ENCODE measurements at places on chromosomes 2 and 18. TPM values are rescaled to one million over a fixed set of nuclear protein-coding genes. Genes with fewer than 3 reads are reported as not detected.

DNA sequence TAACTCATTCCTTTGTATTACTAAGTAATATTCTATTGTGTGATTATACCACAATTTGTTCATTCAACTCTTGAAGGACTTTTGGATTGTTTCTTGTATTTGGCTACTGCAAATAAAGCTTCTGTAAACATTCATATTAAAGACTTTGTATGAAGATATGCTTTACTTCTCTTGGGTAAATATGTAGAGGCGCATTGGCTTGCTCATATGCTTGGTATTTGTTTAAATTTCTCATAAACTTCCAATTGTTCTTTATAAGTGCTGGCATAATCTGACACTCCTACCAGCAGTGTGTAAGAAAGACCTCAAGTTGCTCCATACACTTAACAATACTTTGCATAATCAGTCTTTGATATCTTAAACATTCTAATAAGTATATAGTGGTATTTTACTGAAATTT, 792.8 kb upstream of the LRRTM1 start:
- no peak for ATAC-seq

GRCh38 chr2:99255491-99256318, at the start of gene LYG2:
LYG2 (minus strand) TSS chr2:99255666; CDS start chr2:99254260, 1,406 bp downstream.
- ATAC-seq: no peak

DNA sequence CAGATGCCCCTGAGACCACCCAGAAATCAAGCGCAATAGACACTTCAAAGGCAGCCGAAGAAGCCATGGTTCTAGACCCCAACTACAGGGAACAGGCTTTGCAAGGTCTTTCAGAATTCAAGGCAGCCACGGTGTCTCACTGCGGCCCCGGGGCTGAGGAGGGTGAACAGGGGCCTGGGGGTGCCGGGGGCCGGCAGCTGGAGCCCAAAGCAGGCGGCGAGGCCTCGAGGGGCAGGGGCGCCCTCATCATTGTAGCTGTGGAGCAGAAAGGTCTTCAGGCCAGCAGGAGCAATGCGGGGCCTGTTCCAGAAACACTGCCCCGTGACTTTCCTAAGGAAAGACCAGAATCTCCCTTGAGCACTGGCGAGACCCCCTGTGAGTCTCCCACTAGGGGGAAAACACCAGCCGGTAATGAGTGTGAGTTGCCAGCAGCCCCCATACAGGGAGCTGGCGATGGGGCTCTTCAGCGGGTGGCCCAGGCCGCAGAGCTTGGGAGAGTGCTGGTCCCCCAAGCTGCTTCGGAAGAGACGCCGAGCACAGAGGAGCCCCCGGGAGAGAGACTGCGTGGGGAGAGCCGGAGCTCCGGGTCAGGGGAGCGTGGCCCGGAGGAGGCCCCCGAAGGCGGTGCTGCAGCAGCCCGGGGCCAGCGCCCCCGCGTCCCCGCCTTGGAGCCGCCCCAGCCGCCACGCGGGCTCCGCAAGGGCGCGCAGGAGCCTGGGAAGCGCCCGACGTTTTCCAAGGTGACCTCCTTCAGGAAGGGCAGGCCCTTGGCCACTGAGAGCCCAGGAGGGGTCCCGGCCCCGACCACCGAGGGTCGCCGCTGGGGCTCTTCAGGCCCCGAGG, 79.1 kb downstream of the ARHGEF4 start:
- no peak for ATAC-seq

DNA sequence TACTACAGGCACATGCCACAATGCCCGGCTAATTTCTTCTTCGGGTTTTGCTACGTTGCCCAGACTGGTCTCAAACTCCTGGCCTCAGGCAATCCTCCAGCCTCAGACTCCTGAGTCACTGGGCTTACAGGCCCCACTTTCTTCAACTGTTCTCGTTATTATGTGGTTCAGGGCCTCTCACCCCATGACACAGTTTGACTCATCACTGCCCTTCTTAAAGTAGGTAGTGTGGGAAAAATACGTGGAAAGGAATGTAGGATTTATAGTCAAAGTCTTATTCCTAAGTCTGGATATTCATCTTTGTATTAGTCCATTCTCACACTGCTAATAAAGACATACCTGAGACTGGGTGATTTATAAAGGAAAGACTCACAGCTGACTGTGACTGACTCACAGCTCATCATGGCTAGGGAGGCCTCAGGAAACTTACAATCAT, 19.4 kb downstream of the CENPA start:
- ATAC-seq: peak; percentile 87

DNA sequence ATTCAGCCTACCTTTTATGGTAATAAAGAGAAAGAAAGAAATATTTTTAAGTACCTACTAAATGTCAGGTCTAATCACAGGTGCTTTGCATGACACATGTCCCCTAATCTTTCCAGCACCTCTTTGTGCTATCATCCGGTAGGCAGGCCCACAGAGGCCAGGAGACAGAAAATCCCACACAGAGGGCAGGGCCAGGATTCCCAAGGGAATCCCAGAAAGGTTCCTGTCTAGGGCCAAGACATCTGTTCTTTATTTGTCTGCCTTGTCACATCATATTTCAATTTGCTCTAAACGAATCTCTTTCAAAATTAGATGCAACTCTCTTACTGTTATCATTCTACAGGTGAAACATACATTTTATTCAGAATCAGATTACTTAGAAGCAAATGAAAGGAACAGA, 676.1 kb upstream of the GYPC start:
- ATAC-seq: no peak

- ATAC-seq: no peak
Observed at GRCh38 chr2:125471963-125472362, 1184.0 kb upstream of the GYPC start.

DNA sequence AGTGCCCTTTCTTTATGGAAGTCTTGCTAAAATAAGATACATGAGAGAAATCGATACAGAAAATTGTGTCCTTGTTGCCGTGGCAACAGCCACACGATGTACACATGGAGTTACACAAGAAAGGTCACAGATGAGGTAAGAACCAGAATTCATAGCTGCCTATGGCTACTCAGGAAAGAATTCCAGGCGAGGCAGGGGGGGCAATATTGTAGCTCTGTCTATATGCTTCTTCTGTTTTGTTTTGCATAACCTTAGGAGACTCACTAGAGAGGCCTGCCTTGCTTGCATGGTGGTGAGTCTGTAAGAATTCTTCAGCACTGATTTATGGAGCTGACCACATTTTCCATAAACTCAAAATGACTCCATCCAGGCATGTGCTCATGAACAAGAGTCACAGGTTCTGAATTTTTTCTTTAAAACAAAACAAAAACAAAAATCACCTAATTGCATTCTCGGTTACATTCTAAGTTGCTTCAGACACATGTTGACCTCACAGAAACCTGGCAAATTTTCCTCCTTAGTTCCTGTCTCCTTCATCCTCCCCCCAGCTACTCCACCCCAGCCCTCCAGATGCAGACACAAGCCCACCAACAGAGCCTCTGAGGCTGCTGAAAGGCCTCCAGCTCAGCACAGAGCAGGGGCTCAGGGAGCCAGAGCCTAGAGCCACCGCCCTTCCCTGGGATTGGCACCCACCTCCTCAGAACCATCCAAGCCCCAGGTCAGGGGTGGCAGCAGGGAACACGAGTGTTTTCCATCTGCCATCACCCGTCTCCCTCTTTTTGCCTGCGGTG, 183.5 kb downstream of the ANTXR1 start:
- no peak for ATAC-seq

DNA sequence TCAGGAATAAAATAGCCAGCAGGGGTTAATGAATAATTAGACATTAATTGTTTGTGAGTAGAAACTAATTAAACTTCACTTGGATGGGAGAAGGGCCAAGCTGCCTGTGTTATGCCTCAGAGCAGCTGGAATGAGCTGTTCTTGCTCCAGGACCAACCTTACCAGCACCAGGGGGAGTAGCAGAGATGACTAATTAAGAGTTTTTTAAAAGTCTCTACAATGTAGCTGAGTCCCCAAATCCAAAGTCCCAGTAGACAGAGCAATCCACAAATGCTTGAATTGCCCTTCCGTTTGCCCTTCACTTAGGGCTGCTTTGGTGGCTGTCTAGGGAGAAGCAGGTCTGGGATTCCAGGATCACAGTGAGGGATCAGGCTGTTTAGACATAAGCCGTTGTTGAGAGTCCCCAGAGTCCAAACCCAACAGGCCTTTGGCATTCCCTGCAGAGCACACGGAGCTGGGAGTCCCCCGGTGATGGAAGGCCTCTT, 59.4 kb downstream of the RHOB start:
- ATAC-seq: no peak

DNA sequence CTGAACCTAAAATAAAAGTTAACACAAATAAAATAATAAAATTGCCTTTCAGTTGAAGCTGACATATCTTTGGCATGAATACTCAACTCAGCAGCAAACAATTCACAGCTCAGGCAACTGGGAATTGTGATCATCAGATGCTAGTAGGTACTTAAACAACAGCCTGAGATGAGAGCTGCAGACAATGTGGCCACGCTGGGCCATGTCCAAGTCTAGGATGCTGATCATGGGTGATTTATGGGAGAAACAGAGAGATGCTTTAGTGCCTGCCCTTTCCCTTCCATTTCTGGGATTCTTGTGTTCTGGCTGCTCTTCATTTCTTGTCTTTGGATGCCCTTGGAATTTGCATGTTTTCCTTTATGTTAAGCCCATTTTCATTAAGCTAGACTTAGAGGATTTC, 212.4 kb upstream of the CWC22 start:
- ATAC-seq: no peak

GRCh38 chr2:1115843-1116539, 165.3 kb downstream of the SNTG2 start:
- ATAC-seq: no peak

DNA sequence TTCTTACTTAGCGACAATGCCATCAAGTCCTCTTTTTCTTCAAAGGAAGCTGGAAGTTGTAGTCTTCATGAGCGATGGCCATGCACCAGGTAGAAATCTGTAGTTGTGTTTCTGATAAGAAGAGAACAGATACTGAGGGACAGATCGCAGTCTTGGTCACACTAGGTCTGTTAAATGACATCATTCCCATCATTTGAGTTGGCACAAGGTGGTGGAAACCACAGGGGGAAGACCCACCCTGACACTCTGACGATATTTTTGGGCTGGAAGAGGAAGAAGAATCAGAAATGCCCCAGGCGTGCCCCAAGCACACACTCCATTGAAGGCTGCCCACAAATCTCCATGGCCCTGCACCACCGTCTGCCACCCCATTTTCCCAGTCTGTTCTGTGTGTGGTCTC, 89.0 kb upstream of the BOD1L2 start:
- no peak for ATAC-seq

GRCh38 chr2:81876624-81877023, 1572.1 kb upstream of the LRRTM1 start:
- no peak for ATAC-seq

DNA sequence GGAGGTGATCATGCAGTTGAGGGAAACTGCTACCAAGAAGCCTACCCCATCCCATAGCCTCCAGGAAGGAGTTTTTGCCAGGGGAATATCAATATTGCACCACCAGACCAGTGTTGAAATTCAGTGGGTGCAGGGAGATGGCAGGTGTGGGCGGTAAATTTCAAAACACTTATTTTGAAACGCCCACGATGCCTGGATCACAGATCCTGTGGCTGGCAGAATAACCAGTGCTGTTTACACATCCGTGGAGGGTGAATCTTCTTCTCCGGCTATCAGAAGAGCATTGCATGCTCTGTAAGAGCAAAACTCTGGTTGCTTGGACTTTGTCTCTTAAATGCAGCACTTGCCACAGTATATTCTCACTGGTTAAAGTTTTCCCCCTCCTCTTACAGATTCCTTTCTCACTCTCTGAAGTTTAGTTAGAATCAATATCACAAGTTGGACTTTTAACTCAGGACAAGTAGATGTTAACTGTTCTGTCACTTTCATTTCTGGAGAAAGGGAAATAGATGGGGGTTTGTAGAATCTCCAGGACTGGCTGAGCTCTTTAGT, 70.5 kb upstream of the ZCCHC2 start:
- ATAC-seq: no peak

DNA sequence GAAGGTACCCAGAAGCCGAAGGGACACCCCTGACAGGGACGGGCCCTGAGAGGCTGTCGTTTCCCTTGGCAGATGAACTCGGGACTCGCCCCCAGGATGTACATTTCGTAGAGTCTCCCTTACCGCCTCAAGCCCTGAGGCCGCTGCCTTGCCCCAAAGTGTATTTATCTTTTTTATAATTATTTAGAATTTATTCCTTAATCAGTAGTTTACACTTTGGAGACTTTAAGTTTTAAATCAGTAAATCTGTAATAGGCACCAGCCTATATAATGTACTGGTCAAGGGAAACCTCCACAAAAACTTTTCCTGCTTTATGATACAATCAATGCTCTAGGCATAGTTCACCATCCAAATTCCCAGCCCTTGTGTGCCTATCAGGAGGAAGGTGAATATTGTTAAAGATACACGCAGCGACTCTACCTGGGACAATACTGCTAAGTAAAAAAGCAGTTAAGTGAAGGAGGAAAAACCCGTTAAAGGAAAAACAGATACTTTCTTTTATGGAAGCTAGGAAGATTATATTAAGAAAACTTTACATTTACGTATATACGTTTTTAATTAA, 848 bp downstream of the VRK2 start:
- ATAC-seq: no peak

GRCh38 chr18:6920099-6920955, 190.8 kb downstream of the ARHGAP28 start:
- peak; percentile 69 for ATAC-seq

DNA sequence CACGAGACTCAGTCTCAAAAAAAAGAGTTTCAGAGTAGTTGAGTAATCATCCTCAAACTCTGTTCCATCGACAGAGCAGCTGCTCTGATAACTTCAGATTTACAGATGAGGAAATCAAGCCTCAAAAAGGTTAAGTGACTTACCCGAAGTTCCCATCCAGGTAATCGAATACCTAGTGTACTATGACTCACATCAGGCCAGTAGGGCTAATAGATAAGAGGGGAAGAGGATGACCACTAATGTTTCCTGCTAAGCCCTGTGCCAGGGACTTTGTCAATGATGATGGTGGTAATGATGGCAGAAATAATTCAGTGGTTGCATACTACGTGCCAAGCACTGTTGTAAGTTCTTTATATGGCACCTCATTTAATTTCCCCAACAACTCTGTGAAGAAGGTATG, 80.9 kb downstream of the PLB1 start:
- ATAC-seq: no peak

GRCh38 chr2:220962556-220962955, 609.5 kb downstream of the EPHA4 start:
- no peak for ATAC-seq

SPDYA gene
- 0.92 TPM for total RNA-seq

SERPINB10 gene
- 0.36 TPM for total RNA-seq

TUBB8B gene
- total RNA-seq: not detected

UNC80 gene
- total RNA-seq: 0.04 TPM

TMEM178A gene
- total RNA-seq: 0.40 TPM

EXOC6B gene
- 31.6 TPM for total RNA-seq

IL36A gene
- total RNA-seq: 167 TPM

CHRND gene
- not detected for total RNA-seq

C1GALT1C1L gene
- 0.16 TPM for total RNA-seq

RTP5 gene
- not detected for total RNA-seq

CARF gene
- total RNA-seq: 6.6 TPM

ZNF385B gene
- 0.32 TPM for total RNA-seq

POTEJ gene
- total RNA-seq: not detected
